ENCODE measurements at places on chromosomes 2 and 18.

- DNase-seq: no peak
These were observed 24.5 kb downstream of the AQP4 start for GRCh38 chr18:26840965-26841364.

- DNase-seq: no peak
These were observed 742.5 kb downstream of the TDRD15 start for GRCh38 chr2:21866316-21866715.

DNA sequence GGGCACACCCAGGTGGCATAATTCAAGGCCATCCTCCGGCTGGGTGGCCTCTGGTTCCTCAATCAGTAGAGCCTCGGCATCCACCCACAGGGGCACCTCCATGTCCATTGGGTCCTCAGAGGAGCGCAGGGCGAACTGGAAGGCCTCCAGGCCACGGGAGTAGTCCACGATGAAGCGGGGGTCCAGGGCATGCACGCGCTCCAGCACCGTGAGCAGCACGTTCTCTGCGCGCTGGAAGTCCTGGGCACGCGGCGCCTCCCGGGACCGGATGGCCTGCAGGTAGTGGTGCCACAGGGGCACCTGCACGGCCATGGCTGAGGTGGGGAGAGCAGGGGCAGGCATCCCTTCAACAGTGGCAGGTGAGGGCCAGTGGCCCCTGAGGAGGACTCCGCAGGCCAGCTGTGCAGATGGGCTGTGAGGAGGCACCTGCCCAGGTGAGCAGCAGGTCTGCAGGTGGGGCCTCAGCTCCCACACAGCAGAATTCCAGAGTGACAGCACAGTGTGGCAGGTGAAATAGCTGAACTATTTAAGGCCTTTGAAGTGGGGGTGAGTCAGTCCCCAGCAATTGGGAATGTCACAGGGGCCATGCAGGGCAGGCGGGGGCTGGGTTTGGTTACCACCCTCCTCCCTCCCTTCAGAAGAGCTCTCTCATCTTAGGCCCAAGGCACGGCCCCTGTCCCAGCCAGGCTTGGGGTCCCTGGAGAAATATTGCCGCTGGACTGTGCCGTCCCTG, at the start of gene MAB21L4:
MAB21L4 (minus strand) TSS at position 501 of the 733 bp plus-strand sequence; CDS start at position 342, 159 bp downstream.
- no peak for DNase-seq

GRCh38 chr2:46239175-46239846, 57.9 kb upstream of the EPAS1 start:
- DNase-seq: peak; percentile 57

DNA sequence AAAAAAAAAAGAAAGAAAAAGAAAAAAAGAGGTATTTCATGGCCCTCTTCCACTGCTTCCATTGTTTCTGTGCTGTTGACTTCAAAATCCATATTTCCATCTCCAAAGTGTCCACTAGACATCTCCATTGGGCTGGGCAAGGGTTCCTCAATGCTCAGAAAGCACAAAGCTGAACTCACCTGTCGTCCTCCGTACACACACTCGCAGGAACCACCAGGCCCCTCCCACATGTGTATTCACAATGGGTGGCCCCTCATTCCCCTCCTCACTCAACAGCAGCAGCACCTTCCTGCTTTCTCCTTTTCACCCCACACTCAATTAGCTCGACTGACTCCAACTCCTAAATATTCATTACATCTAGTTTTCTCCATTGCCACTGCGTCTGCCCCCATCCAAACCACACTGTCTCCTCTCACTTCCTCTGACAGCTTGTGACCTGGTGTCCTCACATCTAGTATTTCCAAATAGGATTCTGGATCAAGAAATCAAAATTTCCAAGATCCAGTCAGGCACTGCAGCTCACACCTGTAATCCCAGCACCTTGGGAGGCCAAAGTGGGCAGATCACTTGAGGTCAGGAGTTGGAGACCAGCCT, 25.2 kb downstream of the OSBPL1A start:
- DNase-seq: no peak

- DNase-seq: no peak
These were observed 44.9 kb upstream of the ID2 start for GRCh38 chr2:8636721-8637636.

- DNase-seq: no peak
These were observed 125.0 kb downstream of the SETBP1 start for GRCh38 chr18:44805643-44806042.

- no peak for DNase-seq
These were observed 7.0 kb downstream of the TIMM21 start for GRCh38 chr18:74155276-74155675.

DNA sequence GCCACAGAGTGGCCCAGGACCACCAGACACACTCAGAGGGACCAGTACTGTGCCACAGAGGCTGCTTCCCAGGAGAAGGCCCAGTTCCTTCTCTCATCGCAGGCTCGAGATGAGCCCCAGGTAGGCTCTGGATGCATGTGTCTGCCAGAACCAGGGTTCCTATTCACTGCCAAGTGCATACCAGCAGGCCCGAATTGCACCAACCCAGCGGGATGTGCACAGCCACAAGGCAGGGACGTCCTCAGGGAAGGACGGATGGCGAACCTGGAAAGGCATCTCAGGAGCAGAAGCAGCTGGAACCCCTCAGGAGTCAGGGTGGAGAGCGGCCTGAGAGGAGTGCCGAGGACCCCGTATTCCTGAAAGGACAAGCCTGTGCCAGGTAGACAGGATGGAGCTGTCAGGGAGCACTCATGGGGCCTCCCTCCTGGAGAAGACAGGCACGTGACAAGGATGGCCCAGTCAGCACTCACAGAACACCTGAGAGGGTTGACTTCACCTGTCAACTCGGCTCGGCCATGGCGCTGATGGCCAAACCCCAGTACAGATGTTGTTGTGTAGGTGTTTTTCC, 73.7 kb downstream of the PTGR3 start:
- no peak for DNase-seq

DNA sequence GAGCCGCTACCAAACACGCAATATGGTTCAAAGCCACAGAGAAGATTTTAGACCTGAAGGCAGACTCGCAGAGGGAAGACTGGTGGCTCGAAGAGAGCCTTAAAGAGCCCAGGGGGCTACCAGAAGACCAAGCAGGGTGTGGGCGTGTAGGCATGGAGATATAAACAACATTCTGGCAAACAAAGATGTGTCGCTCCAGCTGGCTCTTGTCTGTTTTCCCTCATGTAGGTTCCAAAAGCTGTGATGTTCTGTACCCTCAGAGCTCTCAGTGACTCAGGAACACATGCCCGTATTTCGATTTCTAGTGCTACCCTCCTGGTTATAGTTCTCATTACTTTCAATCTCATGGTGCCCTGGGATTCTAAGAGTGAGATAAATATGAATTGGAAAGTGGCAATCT, 44.5 kb downstream of the DOCK10 start:
- DNase-seq: no peak

DNA sequence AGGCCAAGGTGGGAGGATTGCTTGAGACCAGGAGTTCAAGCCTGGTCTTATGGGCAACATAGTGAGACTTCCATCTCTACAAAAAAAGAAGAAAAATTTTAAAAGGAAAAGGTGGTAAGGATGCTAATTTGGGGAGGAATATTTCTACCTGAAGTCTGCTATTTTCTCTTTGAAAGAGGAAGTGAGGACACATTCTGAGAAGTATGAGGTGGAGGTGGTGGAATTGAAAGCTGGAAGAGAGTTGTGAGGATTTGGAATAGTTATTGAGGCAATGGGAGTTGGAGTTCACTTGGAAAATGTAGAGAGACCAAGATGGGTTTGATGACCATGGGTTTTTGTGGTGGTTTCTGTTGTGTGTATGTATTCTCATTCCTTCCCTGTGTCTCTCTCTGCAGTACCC, 29.3 kb downstream of the EML4 start:
- DNase-seq: no peak

GRCh38 chr2:48452108-48452507, 77.8 kb upstream of the STON1 start:
- DNase-seq: no peak

DNA sequence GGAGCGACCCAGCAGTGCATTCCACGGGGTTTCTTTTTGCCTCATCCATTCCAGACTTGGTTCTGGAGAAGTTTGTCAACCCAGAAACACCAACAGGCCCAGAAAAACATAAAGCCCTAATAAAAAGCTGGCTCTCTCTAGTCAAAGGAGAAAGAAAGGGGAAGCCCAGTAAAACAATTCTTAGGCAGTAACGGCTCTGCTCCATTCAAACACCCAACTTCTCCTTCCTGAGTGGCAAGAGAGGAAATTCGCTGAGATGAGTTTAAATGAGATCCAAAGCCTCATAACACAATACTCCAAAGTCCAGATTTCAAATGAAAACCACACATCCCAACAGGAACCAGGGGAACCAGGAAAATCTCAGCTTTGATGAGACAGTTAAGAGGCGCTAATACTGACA, 179.9 kb downstream of the RPIA start:
- no peak for DNase-seq

DNA sequence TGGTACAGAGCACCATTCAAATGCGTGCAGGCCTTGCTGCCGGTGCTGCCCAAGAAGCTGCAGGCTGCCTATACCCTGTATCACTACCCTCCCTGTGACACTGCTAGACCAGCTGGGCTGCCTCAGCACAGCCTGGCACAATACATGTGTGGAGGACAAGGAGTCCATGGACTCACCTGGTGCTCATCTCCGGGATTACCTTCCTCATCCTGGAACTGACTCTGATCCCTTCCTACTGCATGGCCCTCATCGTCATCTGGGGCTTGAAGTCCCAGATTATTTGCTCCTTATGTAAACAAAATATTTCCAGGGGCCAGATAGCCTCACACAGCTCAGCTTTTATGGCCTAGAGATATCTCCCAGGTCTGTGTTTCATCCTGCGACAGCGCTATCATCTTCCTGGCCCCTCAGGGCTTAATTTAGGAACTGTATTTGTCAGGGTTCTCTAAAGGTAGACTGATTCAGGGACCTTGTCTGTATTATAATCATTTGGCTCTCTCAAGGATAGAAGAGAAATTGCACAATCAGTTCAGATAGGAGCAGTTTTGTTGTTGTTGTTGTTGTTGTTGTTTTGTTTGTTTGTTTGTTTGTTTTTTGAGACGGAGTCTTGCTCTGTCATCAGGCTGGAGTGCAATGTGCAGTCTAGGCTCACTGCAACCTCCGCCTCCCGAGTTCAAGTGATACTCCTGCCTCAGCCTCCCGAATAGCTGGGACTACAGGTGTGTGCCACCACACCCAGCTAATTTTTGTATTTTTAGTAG, 42.9 kb downstream of the WDR75 start:
- no peak for DNase-seq

- no peak for DNase-seq
These were observed 174.0 kb upstream of the MYCN start for GRCh38 chr2:15766303-15766861.

GRCh38 chr2:168130346-168130745, 117.0 kb downstream of the STK39 start:
- DNase-seq: no peak

- DNase-seq: no peak
These were observed 56.6 kb upstream of the SLC1A4 start for GRCh38 chr2:64932371-64933216.

- DNase-seq: no peak
These were observed 18.1 kb downstream of the ZNF516 start for GRCh38 chr18:76476665-76477561.

GRCh38 chr2:168525716-168526446, 69.8 kb downstream of the CERS6 start:
- DNase-seq: no peak

DNA sequence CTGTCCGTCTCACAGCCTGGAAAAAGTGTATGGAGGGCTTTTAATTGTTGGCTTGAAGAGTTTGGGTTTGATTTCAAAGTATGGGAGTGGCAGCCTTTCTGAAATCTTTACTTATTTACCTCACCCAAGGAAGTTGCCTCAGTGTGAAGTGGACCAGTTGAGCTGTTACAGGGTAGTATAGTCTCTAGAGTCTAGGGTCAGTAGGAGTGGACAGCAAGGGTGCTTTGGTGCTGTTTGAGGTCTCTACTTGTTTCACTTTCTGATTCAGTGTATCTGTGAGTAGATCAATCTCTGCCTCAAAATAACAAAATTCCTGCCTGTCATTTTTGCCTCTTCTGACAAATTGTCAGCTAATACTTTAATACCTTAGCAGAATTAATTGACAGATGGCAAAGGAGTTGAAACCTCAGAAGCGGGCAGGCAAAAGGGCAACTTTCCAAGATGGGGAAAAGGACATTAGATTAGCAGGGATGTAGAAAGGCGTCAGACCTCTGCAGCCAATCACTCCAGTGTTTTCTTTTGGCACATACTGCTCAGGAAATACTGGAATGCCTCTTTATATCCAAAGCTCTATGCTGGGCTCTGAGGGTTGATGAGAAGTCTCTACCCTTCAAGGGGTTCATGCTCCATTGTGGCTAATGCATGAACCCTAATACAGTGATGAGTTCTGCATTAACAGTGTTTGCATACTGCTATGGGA, 5.9 kb downstream of the RIOK3 start:
- DNase-seq: no peak

- DNase-seq: no peak
These were observed 75.3 kb upstream of the DLX2 start for GRCh38 chr2:172177996-172178395.

GRCh38 chr2:136314240-136314639, 196.3 kb upstream of the CXCR4 start:
- no peak for DNase-seq

DNA sequence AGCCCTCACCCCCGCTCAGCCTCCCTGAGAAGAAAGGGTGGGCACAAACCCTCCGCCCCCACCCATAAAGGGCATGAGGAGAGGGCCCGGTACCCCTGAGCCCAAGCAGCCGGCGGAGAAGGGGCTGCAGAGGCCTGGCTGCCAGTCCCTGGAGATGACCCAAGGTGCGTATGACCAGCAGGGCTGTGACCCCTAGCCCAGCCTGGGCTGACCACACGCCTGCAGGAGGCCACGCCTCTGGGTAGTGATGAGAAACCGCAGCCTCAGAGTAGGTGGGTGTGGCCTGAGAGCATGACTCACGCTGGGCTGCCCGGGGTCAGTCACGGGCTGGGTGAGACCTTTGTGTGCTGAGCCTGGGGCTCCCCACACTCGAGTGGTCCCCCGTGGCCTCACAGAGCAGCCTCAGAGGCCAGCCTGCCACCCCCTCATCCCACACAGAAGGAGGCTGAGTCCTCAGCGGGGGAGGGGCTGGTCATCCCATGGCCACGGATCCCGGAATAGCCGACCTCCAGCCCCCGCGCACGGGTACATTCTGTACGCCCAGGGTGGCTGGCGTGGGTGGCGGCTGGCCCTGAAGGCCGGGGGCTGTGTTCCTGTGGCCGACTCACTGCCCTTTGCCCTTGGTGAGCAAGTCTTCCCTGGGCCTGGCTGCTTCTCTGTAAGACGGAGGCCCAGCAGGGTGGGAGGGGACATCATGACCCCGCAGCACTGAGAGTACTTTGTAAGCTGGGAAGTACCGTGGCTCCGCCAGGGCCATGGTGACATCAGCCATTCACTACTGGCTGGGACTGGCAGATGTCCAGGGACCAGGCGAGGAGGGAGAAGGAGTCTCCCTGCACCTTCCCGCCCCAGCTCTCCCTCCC, 110.8 kb upstream of the OTOS start:
- no peak for DNase-seq

DNA sequence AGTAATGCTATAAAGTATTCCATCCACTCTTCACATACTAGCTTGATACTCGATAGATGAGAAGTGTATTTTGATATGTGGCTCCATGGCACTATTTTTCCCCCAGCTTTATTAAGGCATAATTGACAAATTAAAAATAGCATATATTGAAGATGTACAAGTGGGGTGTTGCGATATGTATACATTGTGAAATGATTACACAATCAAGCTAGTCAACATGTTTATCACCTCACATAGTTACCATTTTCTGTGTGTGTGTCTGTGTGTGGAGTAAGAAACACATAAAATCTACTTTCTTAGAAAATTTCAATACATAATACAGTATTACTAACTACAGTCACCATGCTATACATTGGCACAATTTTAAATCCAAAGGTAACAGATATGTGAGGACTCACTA, 82.5 kb upstream of the MYT1L start:
- DNase-seq: no peak
